ENCODE measurements at places on chromosomes 4 and X. TPM values are rescaled to one million over a fixed set of nuclear protein-coding genes. Genes with fewer than 3 reads are reported as not detected.

Gene FAM9C
- not detected for total RNA-seq

Gene FGA
- total RNA-seq: not detected

GRCh38 chrX:1205681-1206611, 6.5 kb downstream of the CRLF2 start:
- peak; percentile 38 for DNase-seq

DNA sequence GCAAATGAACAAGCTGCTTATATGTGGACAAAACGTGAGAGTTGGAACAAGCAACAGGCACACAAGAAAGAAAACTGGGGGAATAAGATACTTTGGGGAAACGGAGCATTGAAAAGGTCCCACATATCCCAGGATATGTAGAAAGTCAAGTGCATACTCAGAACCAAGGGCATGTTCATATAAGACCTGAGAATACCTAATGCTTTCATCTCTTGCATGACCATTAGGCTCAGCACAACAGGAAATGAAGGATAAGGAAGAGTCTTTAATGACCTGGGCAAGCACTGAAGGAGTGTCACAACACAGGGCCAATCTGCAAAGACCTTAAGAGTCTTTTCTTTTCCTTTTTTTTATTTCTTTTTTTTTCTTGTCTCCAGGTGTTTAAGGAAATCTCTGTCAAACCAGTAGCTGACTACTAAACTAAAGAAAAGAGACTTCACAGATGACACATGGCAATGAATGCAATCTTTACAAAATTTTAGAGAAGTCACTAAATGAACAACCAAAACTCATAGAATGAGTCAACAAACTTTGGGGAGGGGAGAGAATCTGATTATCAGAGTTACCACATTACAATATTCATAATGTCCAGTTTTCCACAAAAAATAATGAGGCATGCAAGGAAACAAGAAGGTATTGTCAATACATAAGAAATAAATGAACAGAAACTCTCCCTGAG, 67.9 kb upstream of the STK26 start:
- DNase-seq: no peak

- DNase-seq: no peak
These were observed 140.2 kb upstream of the EDNRA start for GRCh38 chr4:147340591-147341120.

DNA sequence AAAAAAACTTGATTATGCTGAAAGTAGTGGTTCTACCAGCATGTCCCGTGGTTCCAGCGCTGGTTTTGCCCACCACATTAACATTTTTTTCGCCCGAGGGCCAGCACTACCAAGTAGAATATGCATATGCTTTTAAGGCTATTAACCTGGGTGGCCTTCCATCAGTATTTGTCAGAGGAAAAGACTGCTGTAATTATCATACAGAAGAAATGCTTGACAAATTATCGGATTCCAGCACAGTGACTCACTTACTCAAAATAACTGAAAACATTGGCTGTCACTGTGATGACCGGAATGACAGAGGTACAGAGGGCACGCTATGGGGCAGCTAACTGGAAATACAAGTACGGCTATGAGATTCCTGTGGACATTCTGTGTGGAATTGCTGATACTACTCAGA, 34.6 kb downstream of the PRPS2 start:
- no peak for DNase-seq

DNA sequence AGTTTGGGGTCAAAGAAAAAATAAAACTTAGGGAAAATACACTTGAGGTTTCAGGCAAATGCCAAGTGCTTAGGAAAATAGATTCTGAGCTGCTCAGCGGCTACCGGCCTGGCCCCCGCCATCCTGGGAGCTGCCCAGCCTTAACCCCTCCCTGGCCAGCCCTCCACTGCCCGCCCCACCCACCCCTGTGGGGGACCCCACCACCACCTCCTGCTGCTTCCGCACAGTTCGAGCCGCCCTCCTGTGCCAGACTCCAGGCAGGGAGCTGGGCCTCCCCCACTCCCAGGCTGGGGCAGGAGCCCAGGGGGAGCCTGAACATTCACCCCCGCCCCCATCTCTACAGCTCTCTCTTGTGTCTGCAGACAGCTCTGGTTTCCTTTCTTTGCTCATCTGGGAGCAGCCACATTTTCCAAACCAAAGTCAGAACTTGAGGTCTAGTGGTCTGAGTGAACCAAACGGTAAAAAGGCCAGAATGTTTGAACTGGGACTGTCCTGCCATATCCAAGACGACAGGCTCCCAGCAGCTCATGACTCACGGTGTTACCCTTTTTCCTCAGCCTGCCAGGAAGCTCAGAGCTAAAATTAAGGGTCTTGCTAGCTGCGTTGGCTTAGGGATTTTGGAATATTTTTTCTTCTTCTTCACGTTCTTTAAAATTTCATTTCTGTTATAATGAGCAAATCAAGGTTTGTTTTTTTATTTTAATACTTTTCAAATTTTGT, 4.7 kb upstream of the FGFR3 start:
- no peak for DNase-seq

Gene AMER1
- total RNA-seq: 5.7 TPM

- no peak for DNase-seq
These were observed 56.0 kb downstream of the GSX2 start for GRCh38 chr4:54155936-54156335.

Gene PLA2G12A
- 18.1 TPM for total RNA-seq

GRCh38 chr4:153729895-153730294, 29.9 kb downstream of the RNF175 start:
- no peak for DNase-seq

DNA sequence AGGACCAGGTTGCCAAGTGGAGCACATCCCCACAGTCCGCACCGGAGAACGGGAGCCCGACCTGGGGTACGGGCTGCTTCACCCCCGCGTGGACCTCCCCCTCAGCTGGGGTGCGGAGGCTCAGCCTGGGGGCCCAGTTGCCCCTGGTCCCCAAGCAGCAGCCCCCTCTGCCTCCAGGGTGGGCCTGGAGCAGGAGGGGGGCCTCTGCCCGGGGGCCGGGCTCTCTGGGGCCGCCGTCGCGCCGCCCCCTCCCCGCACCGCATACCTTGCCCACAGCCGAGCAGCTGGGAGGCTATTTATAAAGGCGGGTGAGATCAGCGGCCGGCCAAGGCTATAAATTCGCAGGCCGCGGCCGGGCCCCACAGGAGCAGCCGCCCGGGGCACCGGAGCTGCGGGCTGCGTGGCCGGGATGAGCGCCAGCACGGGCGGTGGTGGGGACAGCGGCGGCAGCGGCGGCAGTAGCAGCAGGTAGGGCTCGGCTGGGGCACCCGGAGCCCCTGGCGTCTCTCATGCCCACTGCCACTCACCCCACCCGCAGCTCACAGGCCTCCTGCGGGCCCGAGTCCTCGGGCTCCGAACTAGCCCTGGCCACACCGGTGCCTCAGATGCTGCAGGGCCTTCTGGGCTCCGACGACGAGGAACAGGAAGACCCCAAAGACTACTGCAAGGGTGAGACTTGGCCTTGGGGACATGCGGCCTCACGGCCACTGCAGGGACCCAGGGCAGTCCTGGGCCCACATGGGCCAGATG, at the start of gene SRPK3:
SRPK3 (plus strand) TSS at position 364 of the 750 bp plus-strand sequence; CDS start at position 410, 46 bp downstream.
- no peak for DNase-seq

DNA sequence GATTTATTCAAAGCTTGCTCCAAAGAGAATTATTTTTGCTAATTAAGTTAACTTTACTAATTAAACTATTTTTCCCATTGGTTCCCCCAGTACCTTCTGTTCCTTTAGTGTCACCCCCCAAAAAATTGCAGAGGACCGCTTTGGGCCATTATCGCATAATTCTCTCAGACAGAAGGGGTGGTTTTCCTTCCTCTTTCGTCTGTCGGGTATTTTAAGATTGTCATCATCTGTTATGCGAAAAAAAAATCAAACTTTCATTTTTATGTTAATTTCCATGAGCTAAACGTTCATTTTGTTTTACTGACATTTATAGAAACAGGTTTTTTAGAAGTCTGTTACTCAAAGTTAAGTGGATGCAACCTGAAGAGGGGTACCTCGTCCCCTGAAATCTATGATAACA, 76.2 kb upstream of the DDX3X start:
- no peak for DNase-seq

DNA sequence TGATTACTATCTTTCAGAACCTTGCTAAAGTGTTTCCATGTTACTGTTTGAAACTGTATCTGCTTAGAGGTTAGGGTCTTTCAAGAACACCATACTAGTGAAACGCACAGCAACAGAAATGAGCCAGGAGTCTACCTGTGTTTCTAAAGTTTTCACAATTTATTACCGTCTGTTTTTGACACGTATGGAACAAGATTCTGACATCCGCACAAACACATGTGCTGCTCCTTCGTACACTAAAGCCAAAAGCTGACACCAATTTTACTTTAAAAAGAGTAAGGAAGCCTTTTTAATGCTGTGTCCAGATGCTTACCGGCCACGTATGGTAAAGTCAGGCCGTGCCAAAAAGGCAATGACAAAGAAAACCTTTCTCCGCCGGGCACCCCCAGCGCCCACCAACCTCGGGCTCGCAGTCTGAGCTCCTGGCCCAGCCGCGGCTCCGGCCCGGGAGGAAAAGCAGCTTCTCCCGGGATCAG, 532 bp downstream of the RPS4X start:
- DNase-seq: no peak

Gene RAI2
- 1.7 TPM for total RNA-seq

GRCh38 chr4:181437895-181438294, 805.3 kb upstream of the TENM3 start:
- DNase-seq: no peak

Gene ZNF674
- total RNA-seq: 4.6 TPM

Gene CT45A1
- not detected for total RNA-seq

Gene TMPRSS11B
- not detected for total RNA-seq

Gene MFAP3L
- total RNA-seq: 0.75 TPM

DNA sequence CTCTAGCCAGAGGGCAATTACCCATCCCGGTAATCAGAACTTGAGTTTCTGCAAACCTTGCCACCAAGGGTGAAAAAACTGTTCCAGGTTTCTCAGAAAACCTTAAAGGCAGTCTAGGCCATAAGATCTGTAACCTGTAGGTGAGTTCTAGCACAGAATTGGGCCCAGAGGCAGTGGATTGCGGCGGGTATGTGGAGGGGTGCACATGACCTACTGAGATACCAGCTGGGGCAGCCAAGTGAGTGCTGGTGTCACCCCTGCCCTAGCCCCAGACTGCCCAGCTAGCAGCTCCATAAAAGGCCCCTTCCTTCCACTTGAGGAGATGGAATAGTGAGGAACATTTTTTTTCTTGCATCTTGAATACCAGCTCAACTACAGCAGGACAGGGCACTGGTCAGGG, 176.7 kb downstream of the SMARCA1 start:
- no peak for DNase-seq

DNA sequence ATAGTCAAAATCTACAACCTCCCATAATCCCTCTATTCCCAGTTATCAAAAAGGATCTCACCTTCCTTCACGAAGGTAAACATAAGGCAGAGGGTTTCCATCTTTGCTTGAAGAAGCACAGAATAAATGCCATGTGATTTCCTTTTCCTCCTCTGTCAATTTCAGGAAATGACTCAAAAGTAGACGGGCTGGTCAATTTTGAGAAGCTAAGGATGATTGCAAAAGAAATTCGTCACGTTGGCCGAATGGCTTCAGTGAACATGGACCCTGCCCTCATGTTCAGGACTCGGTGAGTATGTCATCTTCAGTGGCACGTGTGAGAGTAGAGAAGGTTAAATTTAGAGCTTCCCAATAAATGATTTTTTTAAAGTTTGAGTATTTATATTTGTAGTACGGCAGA, 240.2 kb downstream of the RAPGEF2 start:
- DNase-seq: no peak

- no peak for DNase-seq
These were observed 435.8 kb downstream of the MAGEB5 start for GRCh38 chrX:26651755-26652154.

- no peak for DNase-seq
These were observed 32.6 kb upstream of the SPON2 start for GRCh38 chr4:1204828-1205585.

DNA sequence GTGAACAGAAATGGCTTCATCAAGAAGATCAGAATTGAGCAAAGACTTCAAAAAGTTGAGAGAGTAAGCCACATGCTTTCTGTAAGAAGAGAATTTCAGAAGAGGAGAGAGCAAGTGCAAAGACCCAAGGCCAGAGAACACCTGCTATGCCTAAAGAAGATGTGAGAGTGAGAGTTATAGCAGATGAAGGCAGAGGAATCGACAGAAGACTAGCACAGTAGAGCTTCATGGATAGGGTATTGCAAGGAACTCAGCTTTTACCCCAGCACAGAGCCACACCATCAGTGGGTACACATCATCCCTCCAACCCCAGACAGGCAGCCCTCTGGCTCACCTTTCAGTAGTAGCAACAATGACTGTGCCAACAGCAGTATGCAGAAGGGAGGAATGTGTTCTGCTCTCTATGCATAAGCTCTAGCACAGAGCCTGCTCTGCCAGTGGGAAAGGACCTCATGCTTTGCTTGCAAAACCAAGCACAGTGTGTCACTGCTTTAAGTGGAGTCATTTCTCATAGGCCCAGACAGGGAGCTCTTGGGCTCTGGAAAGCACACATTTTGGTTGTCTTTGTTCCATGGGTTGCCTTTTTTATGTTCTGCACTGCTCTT, 318.6 kb downstream of the NAF1 start:
- no peak for DNase-seq

GRCh38 chr4:112114452-112114851, 30.8 kb upstream of the FAM241A start:
- DNase-seq: no peak

All from T-cell (primary cell).